Posterior cingulate gyrus (tissue), 11 donors: ENCODE measurements at places on chromosomes 16 and 17.

DNA sequence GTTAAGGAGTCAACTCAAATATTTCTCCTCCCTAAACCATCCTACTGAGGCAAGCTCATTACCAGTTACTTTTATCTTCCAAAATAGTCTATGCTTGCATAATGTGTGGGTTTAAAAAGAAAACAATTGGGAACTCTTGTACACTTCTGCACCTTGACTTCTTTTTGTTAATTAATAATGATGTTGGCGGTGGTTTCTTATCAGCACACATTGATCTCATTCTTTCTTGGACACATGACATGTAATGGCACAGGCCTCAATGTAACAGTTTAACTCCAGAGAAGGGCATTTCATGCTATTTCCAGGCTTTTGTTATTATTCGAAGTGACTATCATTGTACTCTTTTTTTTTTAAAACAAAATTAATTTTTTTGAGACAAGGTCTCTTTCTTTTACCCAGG is 7.8 kb downstream of the PLCG2 start:
- DNase-seq = no peak

DNA sequence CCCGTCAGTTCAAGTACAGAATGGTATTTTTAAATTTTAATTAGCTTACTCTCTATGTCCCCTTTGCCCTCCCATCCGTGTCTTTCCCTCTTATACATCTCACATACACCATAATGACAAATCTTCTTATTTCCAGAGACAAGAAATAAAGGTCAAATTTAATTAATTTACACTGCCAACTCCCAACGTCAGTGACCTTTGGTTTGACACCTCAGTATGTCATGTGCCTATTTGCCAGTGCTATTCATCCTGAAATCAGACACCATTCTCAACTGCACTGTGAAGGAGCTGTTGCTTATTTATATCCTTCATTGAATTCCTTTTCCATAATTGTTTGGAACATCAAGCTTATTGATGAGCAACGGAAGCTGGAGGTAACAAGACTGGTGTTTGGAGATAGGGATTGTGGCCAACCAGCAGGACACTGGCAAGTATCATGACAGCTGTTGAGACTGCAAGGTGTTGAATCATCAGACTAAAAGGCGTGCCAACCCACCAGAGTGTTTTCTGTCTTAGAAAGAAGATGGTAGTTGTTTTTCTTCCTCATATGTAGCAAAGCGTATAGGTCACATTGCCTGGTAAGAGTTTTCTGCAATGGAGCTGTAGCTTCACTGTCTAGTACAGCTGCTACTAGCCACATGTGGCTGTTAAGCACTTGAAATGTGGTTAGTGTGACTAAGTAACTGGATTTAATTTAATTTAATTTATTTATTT is 12.5 kb downstream of the CALCOCO2 start:
- no peak for DNase-seq

GRCh38 chr17:62043140-62043539 is 21.9 kb downstream of the MED13 start:
- DNase-seq = no peak

DNA sequence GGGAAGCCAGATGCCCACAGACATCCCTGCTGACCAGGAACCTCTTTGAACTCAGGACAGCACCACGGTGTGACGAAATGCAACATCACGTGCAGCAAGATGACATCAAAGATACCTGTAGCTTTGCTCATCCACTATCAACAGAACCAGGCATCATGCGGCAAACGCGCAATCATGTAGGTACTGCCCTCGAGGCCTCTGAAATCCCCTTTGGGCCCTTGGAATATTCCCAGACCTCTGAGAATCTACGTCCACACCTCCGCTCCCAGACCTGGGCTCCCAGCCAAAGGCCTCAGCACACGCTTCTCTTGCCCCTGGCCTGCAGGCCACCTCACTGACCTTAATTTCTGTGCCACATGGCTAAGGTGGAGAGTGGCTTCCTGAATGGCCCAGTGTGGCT is 7.3 kb downstream of the CX3CL1 start:
- no peak for DNase-seq

DNA sequence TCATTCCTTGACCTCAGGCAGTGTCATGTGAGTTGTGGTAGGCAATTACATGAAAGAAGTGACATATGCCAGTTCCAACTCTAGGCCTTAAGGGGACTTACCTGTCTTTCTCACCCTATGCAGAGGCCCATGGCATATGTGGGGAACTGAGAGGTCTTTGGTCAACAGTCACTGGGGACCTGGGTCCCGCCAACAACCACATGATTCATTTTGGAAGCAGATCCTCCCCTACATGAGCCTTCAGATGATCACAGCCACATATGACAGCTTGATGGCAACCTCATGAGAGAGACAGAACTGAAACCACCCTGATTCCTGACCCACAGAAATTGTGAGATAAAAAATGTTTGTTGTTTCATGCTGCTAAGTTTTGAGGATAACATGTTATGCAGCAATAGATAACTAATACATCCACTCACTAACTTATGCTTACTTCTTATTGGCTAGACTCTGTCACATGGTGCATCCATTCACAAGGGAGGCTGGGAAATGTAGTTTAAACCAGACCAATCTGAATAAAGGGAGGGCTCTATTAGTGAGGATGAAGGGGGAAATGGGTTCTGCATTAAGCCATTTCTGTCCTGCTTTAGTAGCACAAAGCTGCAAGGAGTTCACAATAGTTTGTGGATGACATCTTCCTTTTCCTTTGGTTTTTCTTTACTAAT is 298.2 kb downstream of the HAPSTR1 start:
- no peak for DNase-seq

GRCh38 chr16:19898924-19899604 is 14.4 kb upstream of the GPRC5B start:
- DNase-seq = no peak

DNA sequence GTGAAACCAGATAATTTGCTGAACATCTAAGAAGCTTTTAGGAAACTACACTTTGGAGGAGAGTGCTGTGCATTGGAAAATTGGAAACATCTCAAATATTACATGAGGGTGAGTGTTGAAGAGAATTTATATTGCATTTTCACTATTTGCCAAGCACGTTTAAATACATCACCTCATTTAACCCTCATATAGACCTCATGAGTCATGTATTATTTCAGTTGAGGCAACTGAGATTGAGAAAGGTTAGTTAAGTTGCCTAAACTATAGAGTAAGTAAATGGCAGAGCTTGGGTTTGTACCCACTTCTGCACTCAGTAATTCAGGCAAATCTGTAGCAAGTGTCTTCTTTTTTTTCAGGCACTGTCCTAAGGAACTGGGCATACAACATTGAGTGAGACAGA is 3.7 kb upstream of the NLK start:
- DNase-seq = no peak

DNA sequence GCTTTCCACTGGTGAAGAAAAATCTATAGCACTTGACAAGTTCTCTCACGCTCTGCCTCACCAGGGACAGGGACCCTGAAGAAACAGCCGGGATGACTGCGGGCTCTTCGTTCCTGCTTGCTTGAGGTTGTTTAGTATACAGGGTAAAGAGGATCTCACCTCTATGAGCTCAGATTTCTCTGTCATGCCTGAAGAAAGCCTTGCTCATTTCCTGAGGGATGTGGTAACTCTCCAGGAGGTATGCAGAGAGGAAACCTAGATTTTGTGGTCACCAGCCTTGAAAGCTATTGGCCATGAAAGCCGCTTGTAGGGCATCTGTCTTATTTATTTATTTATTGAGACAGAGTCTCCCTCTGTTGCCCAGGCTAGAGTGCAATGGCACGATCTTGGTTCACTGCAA is 23.2 kb downstream of the USP43 start:
- no peak for DNase-seq

GRCh38 chr17:36464765-36465088 is 21.8 kb upstream of the ZNHIT3 start:
- DNase-seq = no peak

- no peak for DNase-seq
Measured at GRCh38 chr17:2723505-2723996, 12.0 kb upstream of the CLUH start.

DNA sequence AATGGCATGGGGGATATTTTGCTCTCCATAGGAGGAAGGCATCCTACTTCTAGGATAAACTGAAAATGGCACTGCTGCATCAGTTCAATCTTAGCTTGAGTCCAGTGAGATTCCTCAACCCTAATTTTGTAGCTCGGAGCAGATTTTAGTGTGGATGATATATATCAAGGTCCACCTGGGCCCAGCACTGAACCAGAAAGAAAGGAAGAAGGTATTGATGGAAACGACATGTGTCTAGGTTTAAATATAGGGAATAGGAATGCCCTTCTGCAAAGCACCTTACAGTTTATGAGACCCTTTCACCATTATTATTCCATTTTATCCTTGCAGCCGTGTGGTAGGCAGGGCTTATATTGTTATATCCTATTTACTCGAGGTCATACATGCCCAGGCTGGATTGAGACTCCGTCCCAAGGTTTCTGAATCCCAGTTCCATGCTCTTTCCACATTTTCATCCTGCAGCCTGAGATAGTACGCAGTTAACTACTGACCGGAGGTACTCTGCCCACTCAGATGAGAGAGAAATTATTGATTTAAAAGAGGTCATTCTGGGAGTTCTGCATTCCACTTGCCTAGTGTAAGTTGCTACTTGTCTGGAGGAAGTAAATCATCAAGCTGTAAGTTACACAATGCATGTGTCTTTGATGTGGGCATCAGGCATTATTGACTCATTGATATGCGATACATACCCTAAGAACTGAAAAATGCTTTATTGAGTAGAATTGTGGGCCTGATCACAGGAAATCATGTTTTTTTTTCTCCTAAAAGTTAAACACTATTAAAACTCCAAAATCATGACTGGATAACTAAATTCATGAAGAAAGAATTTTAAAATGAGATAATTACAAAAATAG is 10.1 kb downstream of the KRT39 start:
- DNase-seq = no peak

GRCh38 chr17:39376434-39376833 is 25.0 kb downstream of the FBXL20 start:
- DNase-seq = no peak

DNA sequence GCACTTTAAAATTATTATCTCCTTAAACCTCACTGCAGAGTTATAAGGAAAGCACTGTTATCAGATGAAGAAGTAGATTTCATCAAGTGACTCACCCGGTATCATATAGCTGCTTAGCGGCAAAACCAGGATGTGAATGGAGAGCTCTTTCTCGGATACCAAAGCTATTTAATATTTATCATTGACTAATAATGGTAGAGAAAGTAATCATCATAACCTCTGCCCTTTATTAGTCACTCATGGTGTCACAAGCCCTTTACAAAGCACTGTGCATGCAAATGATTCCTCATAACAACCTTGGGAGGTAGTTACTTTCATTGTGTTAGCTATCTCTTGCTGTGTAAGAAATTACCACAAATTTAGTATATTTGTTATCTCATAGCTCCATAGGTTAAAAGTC is 592.9 kb downstream of the MAF start:
- DNase-seq = no peak

DNA sequence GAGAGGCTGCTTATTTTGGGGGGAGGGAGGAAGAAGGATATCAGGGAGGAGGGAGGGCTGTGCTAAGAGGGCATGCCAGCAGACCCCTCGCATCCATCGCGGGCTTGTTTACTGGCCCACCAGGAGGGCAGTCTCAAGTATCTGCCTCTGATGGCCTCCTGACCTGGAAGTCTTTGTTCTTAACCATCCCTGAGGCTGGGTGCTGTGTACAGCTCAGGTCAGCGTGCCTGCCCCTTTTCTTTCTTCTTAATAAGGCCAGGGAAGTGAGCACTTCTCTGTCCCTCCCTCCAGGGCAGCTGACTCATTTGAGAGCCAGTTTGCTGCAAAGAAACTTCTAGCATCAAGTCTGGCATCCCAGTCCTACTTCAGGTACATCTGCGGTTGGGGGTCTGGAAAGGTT is 157.0 kb downstream of the CCDC182 start:
- DNase-seq = peak; percentile 38

GRCh38 chr17:58911741-58912343 is 156.2 kb downstream of the PPM1E start:
- no peak for DNase-seq

DNA sequence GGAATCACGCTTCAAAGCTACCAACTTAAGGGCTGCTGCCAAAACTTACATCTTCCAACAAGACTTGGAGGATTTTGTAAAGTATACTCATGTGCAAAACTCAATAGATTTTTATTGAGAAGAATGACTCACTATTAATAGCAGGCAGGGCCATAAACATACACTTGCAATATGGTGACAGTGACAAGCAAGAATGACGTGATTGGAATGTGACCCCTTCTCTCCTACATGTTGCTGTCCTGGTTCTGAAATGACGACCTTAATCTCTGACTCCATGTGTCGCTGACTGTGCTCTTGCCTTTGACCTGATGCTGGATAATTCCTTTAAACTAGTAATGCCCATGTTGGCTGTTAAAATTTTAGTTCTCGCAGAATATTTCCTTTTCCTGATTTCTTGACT is 174.5 kb downstream of the PARN start:
- DNase-seq = no peak

DNA sequence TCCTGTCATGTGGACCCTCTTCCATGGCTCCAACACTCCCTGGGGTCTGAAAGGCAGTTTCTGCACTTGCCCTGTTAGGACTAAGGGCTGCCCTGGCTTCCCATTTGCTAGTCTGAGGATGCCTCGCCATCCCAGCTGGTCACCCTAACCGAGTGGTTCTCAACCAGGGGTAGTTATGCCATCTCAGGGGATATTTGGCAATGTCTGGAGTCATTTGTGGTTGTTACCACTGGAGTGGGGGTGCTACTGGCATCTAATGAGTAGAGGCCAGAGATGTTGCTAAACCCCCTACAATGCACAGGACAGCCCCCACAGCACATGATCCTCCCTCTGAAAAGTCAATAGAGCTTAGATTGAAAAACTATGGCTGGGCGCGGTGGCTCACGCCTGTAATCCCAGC is 26.9 kb upstream of the CDH1 start:
- DNase-seq = no peak

DNA sequence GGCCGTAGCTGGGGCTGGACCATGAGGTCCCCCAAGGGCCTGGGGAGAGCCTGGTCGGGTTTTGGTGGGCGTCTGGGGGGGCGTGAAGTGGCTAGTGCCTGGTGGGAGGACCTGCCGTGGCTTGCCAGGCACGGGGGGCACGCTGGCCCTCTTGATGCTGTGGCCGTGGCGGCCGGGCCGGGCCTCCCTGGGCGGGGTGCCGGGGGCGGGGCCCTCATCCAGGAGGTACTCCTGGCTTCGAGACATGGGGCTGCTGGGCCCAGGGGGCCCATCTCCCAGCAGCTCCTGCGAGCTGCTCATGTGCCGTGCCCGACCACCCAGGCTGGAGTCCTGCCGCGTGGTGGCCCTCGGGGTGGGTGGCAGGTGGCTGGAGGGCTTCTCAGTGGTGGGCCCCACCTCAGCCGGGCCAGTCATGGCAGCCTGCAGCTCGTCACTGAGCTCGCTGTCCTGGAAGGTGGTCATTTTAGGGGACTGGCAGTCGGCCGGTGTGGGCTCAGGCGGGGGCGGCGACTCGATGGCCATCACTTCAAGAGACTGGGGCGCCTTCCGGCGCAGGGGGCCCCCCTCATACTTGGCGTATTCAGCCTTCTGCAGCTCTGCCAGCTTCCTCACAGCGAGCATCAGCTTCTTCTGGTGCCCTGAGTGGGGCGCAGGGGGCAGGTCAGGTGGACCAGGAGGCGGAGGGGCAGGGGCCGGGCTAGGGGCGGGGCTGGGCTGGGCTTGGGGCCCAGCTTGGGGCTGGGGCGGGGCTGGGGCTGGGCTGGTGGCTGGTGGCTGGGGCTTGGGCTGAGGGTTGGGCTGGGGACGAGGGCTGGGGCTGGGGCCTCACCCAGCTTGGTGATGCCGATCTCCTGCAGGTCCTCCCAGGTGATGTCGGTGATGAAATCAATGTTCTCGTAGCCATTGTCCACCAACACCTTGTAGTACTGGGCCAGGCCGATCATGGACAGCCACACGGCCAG is 15.2 kb downstream of the CASKIN1 start:
- no peak for DNase-seq

GRCh38 chr17:8826808-8827435 is 27.8 kb upstream of the MFSD6L start:
- DNase-seq = no peak
